ENCODE measurements at places on chromosomes 3 and 15.
A peak's percentile ranks its signal among the peaks of the same experiment; 100 is the strongest.

- DNase-seq: no peak
These were observed 135.4 kb downstream of the PDE8A start for GRCh38 chr15:85116925-85117646.

DNA sequence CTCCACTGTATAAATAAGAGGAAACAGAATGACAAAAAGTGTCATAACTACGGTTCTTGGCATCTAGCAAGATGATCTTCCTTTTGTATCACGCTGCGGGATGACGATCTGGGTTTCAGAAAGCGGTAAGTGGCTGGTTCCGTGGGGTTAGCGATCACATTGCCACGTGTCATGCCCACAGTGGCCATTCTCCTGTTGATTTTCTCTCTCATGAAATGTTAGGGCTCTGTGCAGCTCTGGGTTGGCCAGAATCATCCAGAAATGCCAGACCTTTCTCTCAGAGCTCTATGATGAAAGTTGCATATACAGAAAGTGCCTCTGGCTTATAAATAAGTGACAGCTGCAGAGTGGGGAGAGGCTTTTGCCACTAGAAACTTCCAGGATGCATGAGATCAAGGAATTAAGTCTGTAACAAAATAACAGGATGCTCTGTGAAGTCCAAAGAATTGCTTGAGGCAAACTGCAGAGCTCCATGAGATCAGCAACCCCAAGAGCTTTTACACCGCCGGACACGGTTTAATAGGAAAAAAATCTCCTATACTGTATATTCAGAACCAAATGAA is 71.6 kb downstream of the ABTB1 start:
- DNase-seq: no peak

DNA sequence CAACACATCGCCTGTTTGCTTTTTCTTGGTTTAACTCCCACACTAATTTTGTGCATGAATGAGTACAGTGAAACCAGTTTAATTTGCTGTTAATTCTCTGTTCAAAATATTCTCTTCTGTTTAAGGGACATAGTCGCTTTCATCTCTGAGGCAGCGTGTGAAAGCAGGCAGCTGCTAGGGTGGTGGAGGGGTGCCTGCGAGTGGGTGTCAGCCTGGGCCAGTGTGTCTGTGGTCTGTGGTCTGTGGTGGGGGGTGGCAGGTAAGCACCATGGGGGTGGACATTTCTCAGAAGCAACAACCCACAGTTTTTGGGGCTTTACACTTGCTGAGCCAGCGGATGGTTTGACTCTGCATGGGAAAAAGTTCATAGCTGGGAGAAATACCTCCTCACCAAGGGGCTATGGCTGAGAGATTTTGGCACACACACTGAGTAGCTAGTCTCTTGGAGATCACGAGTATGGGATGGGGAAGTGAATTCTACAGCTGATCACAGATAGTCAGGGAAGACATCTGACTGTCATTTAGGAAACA is 109.2 kb downstream of the EPHB1 start:
- DNase-seq: no peak

GRCh38 chr3:127735767-127736693 is 63.3 kb downstream of the ABTB1 start:
- DNase-seq: no peak

DNA sequence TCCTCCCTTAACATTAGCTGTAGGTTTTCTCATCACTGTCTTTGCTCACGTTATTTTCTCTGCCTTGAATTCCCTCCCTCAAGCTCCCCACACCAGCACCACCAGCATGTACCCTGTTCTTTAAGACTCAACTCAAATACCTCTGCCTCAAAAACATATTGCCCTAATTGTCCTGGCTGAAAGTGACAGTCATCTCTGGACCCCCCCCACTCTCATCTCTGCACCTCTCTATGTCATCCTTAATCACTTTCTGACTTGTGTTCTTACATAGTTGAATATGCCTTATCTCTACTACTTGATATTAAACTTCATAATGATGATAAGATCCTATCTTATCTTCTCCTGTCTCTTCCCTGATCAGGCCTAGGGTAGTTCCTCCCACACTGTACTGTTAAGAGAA is 345.2 kb upstream of the TPRG1 start:
- no peak for DNase-seq

- DNase-seq: peak; percentile 3
These were observed 775 bp downstream of the C3orf33 start for GRCh38 chr3:155805204-155805801.

DNA sequence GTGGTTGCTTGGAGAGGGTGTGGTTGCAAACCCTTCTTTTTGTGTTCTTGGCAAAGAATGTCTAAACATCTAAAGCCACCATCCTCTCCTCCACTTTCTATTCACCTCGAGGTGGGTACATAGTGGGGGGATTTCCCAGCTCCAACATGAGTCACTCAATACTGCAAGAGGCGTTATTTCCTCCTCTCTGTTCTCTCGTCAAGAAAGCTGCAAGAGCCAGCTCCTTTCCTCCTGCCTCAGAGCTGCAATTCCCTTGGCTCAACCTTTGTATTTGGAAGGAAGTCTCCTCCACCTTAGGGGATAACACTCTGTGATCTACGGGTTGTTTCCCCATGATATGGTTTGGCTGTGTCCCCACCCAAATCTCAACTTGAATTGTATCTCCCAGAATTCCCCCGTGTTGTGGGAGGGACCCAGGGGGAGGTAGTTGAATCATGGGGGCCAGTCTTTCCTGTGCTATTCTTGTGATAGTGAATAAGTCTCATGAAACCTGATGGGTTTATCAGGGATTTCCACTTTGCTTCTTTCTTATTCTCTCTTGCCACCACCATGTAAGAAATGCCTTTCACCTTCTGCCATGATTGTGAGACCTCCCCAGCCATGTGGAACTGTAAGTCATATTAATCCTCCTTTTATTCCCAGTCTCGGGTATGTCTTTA is 138.4 kb downstream of the PLCL2 start:
- no peak for DNase-seq

Measured in GM04503 (cell line).